ENCODE measurements at places on chromosomes 2 and 18.

GRCh38 chr2:163734401-163734800, 1.4 kb downstream of the FIGN start:
- DNase-seq = no peak

GRCh38 chr2:172777431-172777830, 41.8 kb downstream of the RAPGEF4 start:
- no peak for DNase-seq

- no peak for DNase-seq
Observed at GRCh38 chr2:38823386-38823785, 45.4 kb downstream of the GEMIN6 start.

DNA sequence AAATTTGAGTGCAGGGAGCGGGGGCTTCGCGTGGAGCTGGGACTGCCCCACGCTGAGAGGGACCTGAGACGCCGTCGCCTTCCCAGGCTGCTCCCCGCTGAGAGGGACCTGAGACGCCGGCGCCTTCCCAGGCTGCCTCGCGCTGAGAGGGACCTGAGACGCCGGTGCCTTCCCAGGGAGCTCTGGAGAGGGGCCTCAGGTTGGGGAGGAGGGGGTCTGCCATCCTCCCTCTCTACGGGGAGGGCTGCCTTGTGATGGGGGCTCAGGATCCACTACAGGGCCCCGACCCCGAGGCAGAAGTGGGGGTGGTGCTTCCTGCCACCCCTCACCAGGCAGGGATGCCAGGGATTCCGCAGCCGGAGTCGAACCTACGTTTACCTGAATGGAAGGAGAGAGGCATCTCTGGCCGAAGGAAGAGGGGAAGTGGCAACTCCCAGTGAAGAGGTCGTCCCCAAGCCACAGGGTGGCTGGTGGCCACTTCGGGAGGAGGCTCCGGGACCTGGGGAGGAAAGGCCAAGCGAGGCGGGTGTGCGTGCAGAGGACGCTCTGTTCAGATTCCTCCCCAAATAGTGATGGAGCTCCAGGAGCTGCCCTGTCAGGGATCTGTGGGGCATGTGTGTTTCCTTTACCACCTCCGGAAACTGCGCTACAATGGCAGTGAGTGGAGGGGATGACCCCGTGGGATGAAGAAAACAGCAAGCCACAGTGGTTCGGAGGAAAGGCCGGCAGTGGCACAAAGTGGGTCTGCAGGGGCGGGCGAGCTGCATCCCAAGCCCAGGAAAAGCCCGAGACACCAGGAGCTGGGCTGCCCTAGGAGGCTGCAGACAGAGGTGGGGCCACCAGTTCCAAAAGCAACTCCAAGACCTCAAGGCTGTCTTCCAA, 108.2 kb upstream of the CTDP1 start:
- DNase-seq = no peak

GRCh38 chr2:223779877-223780276, 57.5 kb downstream of the AP1S3 start:
- no peak for DNase-seq

- no peak for DNase-seq
Observed at GRCh38 chr18:73235491-73235890, 367.7 kb upstream of the NETO1 start.

DNA sequence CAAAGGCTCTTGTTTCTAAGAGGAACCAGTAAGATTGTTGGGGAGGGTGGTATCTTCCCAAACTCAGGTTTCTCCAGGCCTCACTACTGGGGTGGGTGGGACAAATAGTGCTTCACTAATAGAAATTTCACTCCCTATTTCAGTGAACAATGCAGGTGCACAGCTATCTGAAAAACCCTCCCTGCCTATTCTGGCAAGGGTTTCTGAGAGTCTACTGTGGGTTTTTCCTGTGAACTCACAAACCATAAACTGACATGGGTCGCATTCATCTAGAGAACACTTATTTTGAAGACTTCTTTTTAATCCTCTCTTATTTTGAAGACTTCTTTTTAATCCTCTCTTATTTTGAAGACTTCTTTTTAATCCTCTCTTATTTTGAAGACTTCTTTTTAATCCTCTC, 4.4 kb downstream of the IL36A start:
- no peak for DNase-seq

- DNase-seq = no peak
Observed at GRCh38 chr18:8008033-8008432, 440.9 kb downstream of the PTPRM start.

- no peak for DNase-seq
Observed at GRCh38 chr18:34283506-34283905, 58.8 kb upstream of the NOL4 start.

GRCh38 chr2:162506706-162507105, 162.8 kb downstream of the GCA start:
- no peak for DNase-seq

DNA sequence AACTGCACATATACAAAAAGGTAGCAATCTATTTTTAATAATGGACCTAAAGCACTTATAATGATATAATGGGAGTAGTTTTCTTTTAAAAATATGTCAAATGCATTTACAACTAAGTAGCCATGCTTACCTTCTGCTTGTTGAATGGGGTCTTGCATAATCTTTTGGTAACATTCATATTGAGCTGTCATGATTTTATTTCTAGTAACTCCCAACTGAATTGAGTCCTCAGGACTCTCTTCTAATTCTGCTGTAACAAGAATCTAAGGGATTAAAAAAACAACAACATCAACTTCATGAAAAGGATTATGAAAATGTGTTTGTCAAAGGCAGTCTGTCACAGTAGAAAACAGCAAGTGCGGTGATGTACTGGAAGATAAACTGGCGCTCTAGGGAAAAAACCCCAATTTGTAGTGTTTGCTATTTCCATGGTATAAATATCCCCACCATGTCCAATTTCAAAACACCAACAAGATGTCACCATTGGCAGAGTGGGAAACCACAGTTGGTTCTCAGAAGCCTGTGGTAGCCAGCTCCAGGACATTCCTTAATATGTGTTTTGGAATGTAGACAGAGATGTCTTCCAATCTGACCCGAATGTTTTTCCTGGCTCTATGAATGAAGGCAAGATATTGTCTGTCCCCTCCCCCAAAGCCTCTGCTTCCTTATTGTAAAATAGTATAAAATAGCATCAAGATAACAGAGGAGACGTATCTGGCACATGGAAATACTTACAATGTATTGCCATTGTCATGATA, 64.8 kb downstream of the CALCRL start:
- no peak for DNase-seq

- DNase-seq = no peak
Observed at GRCh38 chr18:22193466-22193865, 24.1 kb downstream of the GATA6 start.

DNA sequence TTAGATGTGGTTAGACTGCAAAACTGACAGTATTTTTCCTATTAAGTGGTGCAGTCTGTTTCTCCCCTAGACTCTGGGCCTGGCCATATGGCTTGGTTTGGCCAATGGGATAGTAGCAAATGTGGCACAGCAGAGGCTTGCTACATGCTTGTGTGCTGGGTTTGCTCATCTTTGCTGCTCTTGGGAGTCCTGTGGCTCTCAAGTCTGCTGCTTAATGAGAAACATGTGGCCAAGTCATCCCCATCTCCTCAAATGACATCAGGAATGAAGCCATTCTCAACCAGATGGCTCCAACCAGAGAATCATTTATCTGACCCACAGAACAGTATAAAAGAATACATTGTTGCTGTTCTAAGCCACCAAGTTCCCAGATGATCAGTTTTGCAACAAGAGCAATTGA, 57.1 kb upstream of the PAX3 start:
- DNase-seq = no peak

- DNase-seq = no peak
Observed at GRCh38 chr2:229669841-229670240, 44.5 kb downstream of the DNER start.

- DNase-seq = no peak
Observed at GRCh38 chr18:63646936-63647335, 2.9 kb upstream of the SERPINB4 start.

- DNase-seq = no peak
Observed at GRCh38 chr2:151843691-151844061, 15.5 kb upstream of the ARL5A start.

DNA sequence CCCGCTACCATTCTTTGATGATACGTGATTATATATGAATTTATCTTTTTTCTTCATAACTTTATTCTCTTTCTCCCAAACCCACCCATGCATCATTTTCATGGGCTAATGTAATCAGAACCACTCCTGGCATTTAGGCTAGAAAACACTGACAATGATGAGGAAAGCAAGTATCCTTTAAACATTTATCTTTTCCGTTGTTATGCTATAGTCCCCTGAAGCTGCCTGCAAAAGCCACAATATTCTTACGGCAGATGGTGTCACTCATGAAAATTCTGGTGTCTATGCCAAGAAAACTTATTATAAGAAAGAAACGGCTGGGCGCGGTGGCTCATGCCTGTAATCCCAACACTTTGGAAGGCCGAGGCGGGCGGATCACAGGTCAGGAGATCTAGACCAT, 221.8 kb upstream of the CTAGE1 start:
- no peak for DNase-seq

GRCh38 chr2:217820904-217821303, 181.9 kb downstream of the TNS1 start:
- no peak for DNase-seq

- DNase-seq = no peak
Observed at GRCh38 chr2:18456026-18456425, 104.4 kb downstream of the RDH14 start.

DNA sequence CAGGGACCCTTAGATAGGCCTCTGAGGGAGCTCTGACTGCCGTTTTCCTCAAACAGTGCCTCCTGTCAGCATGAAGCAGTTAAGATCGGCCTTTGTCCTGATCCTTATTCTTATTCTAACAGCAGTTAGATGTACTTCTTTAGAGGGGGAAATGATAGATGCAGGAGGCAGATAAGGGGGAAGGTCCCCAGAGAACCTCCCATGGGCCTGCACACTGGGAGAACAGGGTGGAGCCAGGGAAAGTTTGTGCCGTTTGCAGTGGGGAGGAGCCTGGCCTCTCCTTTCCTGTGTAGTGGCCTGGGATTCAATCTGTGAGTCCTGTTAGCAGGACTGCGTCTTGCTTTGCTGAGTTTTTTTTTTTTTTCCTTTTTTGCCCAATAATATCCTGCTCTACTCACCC, 7.9 kb upstream of the INPP4A start:
- DNase-seq = no peak

DNA sequence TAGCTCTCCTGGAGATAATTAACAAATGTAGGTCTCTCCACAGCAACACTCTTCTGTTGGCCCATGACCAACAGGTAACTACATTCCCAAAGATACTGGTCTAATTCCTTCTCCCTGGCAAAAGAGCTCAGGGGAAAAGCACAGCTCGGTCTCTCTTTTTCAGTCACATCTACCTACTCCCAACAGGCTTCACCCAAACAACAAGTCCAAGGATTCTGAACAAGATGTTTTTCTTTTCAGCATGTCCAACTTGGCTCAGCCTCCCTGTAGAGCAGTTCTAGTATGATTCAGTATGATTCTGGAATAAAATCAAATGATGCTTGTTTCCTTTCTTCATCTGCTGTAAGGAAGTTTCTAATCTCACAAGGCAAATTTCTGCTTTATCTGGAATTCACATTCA, 1704.8 kb upstream of the PIK3C3 start:
- DNase-seq = no peak

DNA sequence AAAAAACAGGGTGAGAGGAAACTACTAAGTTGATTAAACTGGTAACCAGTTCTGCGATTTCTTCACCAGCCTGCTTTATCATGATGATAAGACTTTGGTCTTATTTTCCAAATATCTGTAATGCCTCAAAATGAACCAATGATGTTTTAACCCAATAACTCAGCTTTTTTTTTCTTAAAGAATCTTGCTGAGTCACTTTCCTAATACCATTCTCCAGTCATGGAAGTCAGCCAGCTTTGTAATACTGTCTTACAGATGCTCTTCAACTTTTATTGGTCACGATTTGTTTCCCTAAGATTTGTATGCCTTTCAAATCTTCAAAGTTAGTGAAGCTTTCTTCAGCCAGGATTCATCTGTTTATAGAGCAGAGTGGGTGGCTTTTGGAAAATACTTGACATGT, 47.7 kb upstream of the SMIM21 start:
- DNase-seq = no peak

DNA sequence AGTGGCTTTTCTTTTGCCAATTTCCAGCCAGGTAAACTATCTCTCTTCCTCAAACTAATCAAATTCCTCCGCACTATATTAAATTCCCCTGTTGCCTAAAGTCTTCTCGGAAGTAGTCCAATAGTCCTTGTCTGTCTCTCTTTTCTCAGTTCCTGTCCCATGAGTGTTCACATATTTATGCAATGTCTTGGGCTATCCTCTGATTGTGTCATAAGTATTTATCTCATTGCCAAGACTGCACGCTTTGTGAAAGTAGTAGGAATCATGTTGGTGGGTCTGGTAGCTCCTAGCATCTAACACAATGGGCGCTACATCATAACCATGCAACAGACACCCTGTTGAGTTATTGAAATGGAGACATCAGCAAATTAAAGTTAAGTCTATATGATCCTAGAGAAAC, 59.9 kb upstream of the POU3F3 start:
- no peak for DNase-seq

DNA sequence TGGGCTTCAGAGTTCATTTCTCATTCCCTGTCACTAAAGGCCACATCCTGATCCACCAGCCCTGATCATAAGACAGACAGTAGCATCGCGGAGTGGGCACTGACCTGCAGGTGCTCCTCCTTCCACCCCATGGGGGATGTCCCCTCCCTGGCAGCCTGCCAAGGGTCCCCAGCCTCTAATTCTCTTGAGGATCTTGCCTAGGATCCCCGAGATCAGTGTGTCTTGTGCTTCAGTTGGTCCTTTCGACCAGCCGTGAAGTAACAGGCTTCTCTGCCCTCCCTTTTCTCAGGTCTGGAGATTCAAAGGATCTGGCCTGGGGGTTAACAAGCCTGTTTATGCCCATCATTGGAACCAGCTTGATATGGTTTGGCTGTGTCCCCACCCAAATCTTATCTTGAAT, 74.5 kb downstream of the ALPK2 start:
- no peak for DNase-seq

DNA sequence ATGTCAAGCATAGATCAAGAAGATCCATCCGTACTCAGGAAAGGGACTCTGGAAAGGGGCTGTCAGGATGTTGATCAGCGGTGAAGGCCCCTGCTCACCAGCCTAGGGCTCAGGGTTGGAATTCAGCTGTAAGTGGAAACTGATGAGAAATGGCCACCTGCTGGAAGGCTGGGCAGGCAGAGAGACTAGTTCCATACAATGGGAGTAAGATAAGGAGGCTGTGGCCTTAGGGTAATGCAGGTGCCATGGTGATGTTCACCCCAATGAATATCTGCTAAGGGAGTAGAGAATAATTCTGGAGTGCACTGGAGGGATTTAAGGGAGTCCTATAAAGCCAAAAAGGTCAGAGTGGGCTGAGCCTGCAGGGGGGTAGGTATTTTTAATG, 256.6 kb downstream of the CYRIA start:
- no peak for DNase-seq

DNA sequence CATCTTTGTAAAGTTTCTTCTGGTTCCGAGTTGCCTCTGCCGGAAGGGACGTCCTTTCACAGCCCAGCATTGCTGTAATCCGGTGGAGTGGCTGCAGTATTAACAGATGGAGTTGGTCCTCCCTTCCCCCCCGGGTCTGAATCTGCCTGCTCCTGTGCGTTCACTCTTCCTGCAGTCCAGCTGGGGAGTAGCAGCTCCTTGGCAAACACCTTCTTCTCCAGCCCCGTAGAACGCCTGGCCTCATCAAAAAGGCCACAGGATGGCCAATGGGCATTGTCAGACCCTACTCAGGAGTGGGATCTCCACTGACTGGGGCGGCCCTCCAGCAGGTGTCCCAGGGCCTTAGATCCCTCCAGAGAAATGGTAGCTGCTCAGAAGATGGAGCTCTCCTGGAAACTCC, 234.0 kb downstream of the FAM210A start:
- DNase-seq = no peak

Data from NCI-H2029 treated with DMSO at 0.1 percent for 48 hours (cell line).